ENCODE measurements at places on chromosomes 7 and 10.

GRCh38 chr10:123043409-123043925, 34.7 kb downstream of the ACADSB start:
- DNase-seq: no peak

DNA sequence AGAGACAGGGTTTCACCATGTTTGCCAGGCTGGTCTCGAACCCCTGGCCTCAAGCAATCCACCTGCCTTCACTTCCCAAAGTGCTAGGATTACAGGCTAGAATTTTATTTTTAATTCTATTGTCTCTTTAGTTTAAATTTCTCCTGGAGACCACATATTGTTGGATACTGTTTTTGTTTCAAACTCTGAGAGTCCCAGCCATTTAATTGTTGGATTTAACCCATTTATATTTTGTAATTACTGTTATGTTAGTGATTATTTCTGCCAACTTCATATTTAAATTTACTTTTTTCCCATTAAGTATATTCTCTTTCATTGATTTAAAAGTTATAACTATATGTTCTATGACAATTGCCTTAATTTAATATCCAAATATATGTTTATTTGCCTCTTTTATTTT, 185.6 kb downstream of the ZNF248 start:
- DNase-seq: no peak

DNA sequence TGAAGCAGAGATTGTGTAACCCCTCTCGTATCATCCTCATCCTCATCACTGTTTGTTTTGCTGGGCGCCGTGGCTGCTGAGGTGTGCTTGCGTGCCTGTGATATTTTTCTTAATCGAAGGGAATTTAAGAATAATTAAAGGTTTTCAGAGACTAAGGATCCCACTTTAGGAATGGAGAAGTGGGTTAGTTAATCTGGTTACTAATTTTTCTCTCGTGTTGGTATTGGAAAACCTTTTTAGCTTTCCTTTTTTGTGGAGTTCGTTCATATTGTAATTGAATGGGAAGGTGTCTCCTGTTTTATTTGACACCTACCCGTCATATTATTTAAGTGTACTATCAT, 1.3 kb downstream of the UBN2 start:
- no peak for DNase-seq

GRCh38 chr7:33334349-33334748, 205.0 kb downstream of the BBS9 start:
- DNase-seq: no peak

DNA sequence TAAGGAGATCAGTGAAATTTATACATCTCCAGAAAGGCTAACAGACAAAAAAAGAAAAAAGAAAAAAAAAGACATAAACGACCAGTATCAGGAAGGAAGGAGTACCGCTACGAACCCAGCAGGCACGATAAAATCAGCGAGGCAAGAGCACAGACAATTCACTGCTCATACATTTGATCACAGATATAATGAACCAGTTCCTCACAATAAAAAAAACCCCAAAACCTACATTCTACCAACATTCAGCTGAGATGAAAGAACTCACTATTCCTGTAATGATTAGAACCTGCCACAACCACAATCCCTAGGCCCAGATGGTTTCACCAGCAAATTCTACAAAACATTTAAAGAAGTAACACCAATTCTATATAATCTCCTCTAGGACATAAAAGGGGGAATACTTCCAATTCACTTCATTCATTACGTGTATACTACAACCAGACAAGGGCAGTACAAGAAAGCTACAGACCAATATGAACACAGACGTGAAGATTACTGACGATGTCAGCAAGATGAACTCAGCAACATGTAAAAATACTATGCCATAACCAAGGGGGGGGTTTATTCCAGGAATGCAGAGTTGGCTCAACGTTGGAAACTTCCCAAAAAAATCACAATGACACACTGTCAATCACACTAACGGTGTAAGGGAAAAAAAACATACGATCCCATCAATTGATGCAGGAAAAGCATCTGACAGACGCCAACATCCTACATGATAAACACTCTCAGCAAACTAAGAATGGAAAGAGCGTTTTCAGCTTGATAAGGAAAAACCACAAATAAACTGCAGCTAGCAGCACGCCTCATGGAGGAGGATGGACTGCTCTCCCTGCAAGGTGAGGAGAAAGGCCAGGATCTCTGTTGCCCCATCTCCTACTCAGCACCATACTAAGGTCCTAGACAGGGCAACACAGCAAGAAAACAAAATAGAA, 256.2 kb downstream of the ELFN1 start:
- no peak for DNase-seq

- no peak for DNase-seq
These were observed 107.5 kb downstream of the REEP3 start for GRCh38 chr10:63628526-63629362.

GRCh38 chr7:40827222-40828085, 692.6 kb downstream of the SUGCT start:
- no peak for DNase-seq

GRCh38 chr10:35388197-35388596, 51.9 kb downstream of the CCNY start:
- no peak for DNase-seq

DNA sequence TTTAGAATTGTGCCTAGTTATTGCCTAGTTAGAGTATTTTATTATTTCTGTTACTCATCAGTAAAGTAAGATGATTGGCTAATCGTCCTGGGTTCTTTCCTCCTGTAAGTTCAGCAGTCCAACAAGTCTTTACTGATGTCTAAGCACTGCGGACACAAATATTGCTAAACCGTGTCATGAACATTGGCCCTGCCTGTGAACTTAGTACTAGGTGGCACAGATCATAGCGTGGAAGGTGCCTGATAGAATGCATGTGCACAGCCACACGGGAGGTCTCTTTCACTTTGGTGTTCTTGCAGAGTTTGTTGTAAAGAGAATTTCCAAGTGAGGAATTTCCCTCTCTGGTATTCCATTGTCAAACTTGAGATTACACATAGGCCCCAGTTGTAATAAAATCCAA, 38.0 kb downstream of the RBM33 start:
- no peak for DNase-seq

GRCh38 chr10:72727130-72727529, 35.2 kb downstream of the MCU start:
- no peak for DNase-seq

DNA sequence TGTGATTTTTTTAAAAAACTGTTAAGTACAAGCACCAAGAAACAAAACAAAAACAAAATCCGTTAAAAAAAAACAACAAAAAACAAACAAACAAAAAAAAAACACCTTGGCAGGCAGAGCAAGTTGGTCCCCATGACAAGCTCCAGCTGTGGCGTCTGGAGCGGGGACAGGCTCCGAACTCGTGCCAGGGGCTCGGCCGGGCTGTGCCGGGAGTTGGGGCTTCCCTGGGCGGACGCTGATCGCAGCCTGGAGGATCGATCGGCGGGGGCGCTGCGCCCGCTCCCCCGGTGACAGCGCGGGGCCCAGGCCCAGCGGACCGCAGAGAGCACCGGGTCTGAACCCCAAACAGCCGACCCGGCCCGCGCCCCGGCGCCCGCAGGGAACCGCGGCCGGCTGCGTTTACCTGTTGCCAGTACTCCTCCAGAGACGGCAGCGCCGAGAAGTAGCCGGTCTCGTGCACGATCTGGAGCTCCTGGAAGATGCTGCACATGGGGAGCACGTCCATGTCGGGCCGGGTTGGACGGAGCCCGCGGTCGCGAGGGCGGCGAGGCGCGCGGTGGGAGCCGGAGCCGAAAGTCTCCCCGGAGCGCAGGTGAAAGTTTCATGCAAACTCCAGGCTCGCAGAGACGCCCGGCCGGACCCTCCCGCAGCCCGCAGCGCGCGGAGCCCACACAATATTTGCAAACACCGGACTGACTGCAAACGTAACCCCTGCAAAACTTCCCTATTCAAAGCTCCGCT, at the start of gene KLF6:
Gene KLF6 (minus strand): TSS at position 700 of the 741 bp plus-strand sequence. CDS start 195 bp downstream, at position 505.
- DNase-seq: no peak

Data from HS-5 (cell line).